ENCODE measurements at places on chromosomes 4 and X.

- DNase-seq, result no peak
These were observed 552.6 kb upstream of the INTU start for GRCh38 chr4:127080141-127080540.

- DNase-seq, result no peak
These were observed 28.2 kb downstream of the APOO start for GRCh38 chrX:23879380-23880090.

DNA sequence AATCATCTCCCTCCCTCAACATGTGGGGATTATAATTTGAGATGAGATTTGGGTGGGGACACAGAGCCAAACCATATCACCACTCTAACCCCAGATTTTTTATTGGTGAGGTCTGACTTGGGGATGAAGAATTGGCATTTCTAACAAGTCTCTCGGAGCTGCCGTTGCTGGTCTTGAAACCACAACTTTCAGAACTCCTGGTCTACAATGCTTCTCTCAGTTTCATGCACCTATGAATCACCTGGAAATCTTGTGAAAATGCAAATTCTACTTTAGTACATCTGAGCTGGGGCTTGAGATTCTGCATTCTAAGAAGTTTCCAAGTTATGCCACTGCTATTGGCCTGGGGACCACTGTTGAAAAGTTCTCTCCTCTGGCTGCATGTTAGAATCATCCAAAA is 78.6 kb downstream of the PALLD start:
- DNase-seq, result no peak

DNA sequence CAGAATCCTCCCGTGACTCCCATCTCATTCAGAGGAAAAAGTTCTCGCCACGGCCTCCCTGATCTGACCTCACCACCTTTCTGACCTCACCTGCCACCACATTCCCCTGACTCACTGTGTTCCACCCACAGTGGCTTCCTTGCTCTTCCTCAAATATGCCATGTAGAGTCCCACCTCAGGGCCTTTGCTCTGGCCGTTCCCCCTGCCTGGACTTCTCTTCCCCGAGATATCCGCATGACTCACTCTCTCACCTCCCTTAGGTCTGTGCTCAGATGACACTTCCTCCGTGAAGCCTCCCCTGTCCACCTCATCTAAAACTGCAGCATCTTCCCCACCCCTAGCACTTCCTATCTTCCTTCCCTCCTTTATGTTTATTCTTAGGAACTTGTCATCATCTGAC is 7.2 kb upstream of the TSPYL2 start:
- DNase-seq, result no peak

DNA sequence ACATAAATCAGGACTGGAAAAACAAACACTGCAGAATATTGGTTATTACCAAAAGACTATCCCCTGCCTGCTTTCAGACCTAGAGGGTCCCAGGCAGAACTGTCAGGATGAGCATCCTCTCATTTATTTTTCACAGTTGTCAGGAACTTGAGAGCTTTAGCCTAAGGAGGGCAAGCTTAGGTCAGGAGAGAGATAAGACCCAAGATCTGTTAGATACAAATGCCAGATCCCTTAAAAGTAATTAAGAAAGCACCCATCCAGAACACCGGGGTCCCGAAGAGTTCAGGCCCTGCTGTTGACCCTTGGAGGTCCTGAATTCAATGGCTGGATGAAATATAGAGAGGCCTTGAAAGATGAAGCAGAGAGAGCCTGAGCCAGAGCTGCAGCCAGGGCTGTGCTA is 5.9 kb upstream of the MAGEB3 start:
- DNase-seq, result no peak

- no peak for DNase-seq
These were observed 142.9 kb downstream of the ASB9 start for GRCh38 chrX:15127010-15127409.

GRCh38 chrX:17679820-17680219 is 57.5 kb upstream of the SCML1 start:
- DNase-seq, result no peak

- DNase-seq, result no peak
These were observed 36.6 kb downstream of the GRSF1 start for GRCh38 chr4:70802928-70803580.

DNA sequence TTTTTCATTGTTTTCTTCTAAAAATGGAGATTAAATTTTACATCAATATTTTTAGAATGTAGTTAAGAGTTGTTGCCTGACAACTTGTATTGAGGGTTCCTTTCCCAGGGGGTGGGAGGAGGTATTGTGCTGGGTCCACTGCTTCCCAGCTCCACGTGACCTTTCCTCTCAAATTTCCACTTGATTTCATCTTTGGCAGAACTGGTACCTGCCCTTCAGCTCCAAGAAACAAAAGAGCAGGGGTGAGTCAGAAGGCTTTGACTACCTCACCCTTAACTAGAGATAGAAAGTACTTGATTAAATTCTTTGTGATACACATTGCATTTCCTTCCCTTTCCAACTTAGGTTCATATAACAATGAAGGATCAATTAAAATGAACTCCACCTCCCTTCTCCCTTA is 19.7 kb downstream of the TRIM2 start:
- DNase-seq, result no peak

DNA sequence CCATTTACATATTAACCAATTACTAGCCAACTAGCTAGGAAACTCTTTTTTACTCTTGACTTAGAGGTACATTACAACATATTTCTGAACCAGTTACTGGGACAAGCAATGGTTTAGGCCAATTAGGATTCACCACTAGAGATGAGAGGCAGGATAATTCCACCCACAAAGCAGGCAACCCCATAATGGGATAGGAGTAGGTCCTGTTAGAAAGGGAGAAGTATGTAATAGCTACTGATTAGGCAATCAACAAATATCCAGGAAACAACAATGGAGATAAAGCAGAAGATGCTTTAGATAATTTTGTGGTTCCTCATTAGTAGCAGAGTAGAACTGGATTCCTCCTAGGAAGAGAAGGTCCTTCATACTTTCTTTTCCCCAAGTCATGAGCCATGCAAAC is 173.8 kb upstream of the GLRA2 start:
- no peak for DNase-seq

- no peak for DNase-seq
These were observed 51.8 kb upstream of the MAGEC2 start for GRCh38 chrX:142256935-142257334.

- no peak for DNase-seq
These were observed 240.4 kb upstream of the BMP3 start for GRCh38 chr4:80790152-80790551.

DNA sequence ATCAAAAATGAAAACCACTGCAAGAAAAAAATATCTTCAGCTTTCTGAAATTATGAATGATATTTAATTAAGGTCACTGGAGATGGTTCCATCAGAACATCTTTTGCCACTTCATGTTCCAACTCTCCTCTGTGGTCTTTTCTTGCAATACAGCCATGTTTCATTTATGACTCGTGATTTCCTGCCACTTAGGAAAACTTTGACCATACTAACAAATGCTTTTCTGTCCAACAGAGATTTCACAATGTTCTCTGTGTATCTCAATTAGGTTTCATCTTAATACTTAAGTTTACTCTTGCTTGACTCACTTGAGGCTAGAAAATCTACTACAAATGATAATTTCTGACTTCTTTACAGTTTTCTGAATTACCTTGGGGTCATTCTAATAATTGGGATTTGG is 330.9 kb downstream of the CXXC4 start:
- no peak for DNase-seq

DNA sequence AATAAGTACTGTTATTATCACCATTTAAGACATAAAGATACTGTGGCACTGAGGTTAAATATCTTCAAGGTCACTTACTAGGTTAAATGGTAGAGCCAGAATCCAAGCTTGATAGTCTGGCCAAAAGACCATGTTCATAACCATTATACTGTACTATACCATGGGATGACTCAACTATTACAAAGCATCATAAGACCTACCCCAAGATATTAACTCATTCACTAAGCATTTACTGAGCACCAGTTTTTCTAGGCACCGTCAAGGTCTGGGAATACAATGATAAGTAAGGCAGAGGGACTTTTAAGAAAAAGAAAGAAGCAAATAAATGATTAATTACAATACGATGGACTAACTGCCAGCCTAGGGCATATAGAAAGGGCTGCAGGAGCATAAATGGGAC is 95.5 kb upstream of the KCTD8 start:
- no peak for DNase-seq

GRCh38 chrX:114583646-114584374 is at the start of gene HTR2C:
Gene HTR2C, plus strand, starts transcription at chrX:114584086. Its CDS starts 142,851 bp downstream, at chrX:114726937.
- DNase-seq, result no peak

GRCh38 chr4:113524096-113524495 is 237.4 kb downstream of the CAMK2D start:
- no peak for DNase-seq

- no peak for DNase-seq
These were observed 57.0 kb upstream of the SLC25A4 start for GRCh38 chr4:185086053-185086452.

DNA sequence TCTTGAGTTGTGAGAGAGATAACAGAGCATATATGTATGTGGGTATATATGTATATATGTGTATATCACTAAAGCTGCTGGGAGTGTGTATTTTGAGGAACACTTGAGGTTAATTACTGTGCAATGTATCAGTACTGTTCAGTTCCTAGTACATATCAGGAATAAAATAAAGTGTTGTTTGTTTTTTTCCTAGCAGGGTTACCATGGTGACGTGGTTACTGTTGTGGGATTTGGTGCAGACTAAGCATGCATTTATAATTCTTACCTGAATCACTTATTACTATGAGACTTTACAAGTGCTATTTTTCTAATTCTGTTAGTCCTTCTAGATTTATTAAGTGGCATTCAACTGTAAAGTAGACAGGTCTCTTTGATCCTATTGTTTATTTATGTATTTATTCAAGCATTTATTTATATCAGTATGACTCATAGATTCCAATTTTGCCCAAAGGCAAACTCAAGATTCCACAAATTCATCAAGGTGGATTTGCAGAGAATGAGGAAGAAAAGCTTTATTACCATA is 26.9 kb upstream of the BEX4 start:
- DNase-seq, result no peak

DNA sequence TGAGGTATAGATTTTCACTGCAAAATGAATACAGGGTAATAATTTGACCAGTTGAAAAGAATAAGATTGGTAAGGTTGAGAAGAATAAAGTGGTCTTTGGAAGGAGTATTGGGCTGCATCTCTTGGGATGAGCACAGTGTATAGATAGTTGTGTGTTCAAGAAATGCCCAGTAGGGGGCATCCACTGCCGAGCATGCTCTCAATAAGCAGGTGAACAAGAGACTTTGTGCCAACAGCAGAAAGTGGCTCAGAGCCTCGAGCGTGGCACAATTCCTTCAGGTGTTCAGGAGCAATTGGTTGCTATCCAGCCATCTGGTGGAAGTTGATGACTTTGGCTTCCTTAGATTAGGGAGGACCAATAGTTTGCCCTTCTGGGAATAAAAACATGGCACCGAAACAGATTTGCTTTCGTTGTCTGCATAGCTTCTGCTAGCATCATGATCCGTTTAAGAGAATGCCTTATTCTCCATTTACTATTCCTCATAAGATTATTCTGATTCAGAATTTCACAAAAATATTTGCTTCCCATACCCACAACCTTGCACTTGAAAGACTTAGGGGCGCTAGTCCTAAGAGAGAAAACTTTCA is 258.1 kb upstream of the NEIL3 start:
- no peak for DNase-seq

GRCh38 chrX:134000260-134001245 is 15.2 kb upstream of the GPC3 start:
- DNase-seq, result no peak

GRCh38 chrX:69093960-69094871 is 71.0 kb downstream of the PJA1 start:
- no peak for DNase-seq

DNA sequence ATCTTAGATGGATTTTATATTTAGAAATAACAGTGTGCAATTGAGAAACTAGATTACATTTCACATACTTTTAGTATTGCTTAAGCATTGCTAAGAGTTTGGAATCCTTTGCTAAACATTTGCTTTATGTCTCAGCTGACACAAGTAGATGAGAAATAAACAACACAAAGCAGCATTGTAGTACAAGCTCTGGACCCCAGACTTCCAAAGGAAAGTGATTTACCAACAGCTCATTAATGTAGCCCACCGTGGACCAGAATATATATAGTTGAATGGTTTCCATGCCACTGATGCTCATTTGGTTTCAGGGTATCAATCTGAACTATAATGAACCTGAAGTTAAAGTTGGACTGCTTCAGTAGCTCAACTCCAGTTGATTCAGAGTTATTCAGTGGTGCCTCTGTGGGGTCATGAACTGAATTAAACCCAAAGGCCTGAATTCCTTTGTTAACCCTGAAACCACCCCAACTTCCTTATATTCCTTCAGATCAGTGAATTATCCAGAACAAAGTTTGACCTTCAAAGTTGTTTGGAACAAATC is 132.1 kb upstream of the NEIL3 start:
- DNase-seq, result no peak

DNA sequence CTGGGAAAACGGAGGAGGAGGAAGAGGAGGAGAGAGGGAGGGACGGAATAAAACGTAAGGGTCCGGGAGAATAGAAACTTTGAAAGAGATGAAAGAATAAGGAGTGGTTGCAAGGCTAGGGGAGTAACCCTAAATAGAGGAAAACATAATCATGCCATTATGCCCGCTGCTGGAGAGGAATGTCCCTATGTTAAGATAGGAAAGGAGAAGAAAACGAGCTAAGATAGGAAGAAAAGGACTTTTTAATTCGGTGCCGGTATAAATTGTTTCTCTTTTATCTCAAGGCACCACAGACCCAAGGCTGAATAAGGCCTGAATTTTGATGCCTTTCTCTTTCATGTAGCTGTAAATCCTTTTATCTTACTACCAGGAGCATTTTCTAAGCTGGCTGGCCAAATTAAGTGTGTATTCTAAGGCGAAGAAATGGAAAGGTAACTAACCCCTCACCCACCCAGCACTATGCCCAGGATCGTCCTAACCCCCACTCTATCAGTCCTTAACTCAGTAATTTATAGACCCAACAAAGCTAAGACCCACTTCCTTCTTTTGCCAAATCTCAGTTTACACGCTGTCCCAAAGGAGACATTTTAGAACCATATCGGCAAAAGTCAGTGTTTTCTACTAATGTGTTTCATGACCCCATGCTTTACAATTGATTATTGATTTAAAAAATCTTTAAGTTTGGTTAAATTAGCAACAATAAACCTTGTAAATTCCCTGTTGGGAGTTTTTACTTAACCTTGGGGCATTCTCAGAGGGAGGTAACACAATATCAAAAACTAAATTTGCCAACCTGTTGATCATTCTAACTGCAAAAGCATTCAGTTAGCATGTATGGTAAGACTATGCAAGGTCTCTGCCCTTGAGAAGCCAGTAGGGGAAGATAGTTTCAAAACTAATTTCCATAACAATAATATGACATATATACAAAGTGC is 1.1 kb upstream of the CUL4B start:
- DNase-seq, result no peak

GRCh38 chr4:140839406-140839805 is 83.2 kb upstream of the TBC1D9 start:
- no peak for DNase-seq

DNA sequence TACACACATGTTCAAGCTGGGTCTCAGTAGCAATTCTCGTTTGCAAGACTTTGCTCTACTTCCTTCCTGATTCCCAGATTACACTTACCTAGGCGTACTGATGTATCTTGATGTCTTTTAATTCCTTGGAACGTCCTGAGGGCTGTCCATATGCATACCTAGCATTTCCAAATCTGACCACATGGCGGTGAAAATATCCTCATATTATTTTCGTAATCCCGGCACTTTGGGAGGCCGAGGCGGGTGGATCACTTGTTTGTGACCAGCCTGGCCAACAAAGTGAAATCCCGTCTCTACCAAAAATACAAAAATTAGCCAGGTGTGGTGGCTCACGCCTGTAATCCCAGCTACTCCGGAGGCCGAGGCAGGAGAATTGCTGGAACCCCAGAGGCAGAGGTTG is 1786.3 kb upstream of the TENM3 start:
- DNase-seq, result no peak

- DNase-seq, result no peak
These were observed 607.4 kb upstream of the PITX2 start for GRCh38 chr4:111230265-111230664.

All from activated CD8-positive, alpha-beta memory T cell treated with anti-CD3 and anti-CD28 coated beads for 1 hour (primary cell).